PC-9 (cell line): ENCODE measurements at places on chromosomes 1 and 21.

DNA sequence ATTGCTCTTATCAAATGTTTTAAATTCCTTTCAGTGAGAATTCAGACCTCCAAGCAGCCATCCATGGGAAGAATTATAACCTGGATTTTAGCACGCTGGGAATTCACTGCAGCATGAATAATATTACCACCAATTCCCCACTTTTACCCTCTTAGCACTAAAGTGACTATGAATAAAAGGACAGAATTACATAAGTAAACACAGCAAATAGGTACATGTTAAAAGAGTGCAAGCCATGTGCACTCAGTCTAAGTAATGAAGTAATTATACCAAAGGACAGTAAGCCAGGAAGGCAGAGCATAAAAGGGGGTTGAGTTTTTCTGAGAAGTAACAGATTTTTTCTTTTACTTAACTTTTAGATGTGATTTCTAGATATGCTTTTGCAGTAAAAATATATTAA is 176.3 kb downstream of the DENND1B start:
- H3K4me3 ChIP-seq, result no peak overlapping the region
- H3K27ac ChIP-seq, result no peak overlapping the region
- H3K36me3 ChIP-seq, result no peaks in the 10 kb centered on the region
- H3K4me1 ChIP-seq, result no peaks in the 10 kb centered on the region
- no peak for DNase-seq

- H3K27me3 ChIP-seq, result no peaks in the 10 kb centered on the region
- H3K36me3 ChIP-seq, result no peaks in the 10 kb centered on the region
- no peaks in the 10 kb centered on the region for H3K4me1 ChIP-seq
- no peak overlapping the region for H3K4me3 ChIP-seq
- no peak for DNase-seq
- H3K27ac ChIP-seq, result no peak overlapping the region
Measured at GRCh38 chr1:247013391-247013790, 5.5 kb upstream of the ZNF695 start.

DNA sequence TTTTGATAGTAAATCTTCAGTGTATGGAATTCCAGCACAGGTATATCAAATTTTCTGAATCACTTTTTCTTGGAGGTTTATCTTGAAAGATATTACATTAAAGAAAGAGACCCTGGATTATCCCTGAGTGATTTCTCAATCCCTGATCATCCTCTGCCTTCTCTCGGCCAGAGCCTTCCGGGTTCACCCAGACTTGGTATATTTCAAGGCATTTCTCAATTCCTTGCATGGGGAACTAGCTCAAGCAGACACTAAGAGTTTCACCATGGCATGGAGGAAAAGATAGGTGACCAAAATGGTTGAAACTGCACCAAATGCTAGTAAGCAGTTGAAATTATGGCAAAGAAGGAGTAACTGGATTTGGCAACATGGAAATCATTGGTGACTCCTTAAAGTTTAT is 5.7 kb downstream of the VAMP4 start:
- no peaks in the 10 kb centered on the region for H3K36me3 ChIP-seq
- DNase-seq, result no peak
- peaks cover 13% of the 10 kb centered on the region; the same call in 1 of the 2 replicates for H3K4me1 ChIP-seq
- no peaks in the 10 kb centered on the region for H3K27me3 ChIP-seq

DNA sequence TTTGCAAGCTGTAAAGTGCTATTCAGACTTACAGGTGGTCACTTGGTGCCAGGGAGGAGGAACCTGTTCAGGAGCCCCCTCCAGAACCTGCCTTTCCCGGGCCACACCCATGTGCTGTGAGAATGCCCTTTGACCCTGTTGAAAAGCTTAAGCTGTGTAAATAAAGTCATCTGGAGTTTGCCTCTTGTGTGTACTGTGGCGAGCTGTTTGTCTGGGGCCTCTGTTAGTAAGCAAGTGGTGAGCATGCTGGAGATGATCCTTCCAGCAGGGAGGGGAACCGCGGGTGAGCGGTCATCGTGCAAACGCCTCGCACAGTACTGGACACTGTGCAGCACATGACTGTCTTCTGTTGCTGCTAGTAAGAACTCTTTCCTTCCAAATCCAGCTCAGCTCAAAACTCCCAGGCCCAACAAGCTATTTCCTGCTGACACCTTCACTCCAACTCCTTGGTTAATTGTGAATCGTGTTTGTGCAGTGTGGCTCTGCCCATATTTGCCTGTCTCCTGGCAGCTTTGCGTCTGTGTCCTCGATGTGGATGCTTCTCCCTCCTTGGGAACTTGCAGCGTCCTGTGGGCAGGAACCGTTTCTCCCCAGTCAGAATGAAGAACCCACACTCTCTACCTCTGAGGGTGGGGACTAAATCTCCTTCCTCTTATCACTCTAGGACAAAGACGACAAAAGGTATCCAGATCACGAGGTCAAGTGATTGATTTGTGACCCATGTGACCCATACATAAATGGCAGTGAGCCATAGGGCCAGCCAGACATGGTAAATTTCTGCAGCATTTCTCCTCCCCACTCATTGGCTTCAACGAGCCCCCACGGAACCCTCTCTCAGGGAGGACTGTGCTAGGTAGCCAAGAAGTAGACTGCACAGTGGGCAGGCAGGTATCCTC is 13.9 kb upstream of the BTG2 start:
- H3K4me1 ChIP-seq, result no peaks in the 10 kb centered on the region
- no peak for DNase-seq
- H3K27me3 ChIP-seq, result peaks cover 16% of the 10 kb centered on the region; the same call in 1 of the 2 replicates
- H3K4me3 ChIP-seq, result no peak overlapping the region

- H3K27ac ChIP-seq, result no peak overlapping the region
- H3K27me3 ChIP-seq, result no peaks in the 10 kb centered on the region
- no peaks in the 10 kb centered on the region for H3K36me3 ChIP-seq
- no peak overlapping the region for H3K4me3 ChIP-seq
Measured at GRCh38 chr1:114861384-114861783, 6.7 kb downstream of the SYCP1 start.

DNA sequence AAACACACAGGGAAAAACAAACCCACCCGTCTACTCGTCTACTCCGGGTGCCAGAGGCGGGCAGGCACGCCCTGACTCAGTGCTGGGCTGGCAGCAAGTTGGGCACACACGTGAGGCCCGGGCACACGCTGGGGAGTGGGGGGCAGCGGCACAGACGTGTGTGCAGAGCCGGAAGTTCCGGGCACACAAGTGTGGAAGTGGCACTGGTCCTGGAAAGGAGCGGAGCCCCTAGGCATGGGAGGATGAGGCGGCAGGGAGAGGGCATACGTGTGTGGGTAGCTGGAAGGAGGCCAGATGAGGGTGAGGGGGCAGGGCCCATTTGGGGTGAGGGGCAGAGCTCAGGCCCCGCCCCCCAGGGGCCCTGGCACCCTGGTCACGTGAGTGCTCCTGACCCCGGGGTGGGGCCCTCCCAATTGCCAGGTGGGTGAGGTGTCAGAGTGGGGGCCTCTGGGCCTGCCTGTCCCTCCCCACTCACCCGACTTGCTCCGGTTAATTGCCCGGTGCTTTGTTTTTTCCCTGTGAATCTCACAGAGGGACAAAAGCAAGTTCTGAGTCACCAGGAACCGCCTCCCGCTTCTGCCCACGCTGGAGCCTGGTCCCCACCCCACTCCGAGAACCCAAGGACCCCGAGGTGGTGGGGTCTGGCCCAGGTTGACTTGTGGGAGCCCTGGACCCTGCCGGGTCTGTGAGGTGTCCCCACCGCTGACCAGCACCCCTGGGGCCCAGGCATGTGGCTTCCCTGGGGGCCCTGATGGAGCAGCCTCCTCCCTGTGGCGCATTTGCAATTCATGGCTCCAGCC is 104.8 kb upstream of the CASZ1 start:
- H3K36me3 ChIP-seq, result no peaks in the 10 kb centered on the region
- DNase-seq, result peak; percentile 71
- peak overlapping the region; percentile 100 for H3K27ac ChIP-seq
- H3K4me3 ChIP-seq, result peak overlapping the region; percentile 43; the same call in 1 of the 2 replicates
- H3K4me1 ChIP-seq, result peaks cover 57% of the 10 kb centered on the region
- H3K27me3 ChIP-seq, result no peaks in the 10 kb centered on the region

DNA sequence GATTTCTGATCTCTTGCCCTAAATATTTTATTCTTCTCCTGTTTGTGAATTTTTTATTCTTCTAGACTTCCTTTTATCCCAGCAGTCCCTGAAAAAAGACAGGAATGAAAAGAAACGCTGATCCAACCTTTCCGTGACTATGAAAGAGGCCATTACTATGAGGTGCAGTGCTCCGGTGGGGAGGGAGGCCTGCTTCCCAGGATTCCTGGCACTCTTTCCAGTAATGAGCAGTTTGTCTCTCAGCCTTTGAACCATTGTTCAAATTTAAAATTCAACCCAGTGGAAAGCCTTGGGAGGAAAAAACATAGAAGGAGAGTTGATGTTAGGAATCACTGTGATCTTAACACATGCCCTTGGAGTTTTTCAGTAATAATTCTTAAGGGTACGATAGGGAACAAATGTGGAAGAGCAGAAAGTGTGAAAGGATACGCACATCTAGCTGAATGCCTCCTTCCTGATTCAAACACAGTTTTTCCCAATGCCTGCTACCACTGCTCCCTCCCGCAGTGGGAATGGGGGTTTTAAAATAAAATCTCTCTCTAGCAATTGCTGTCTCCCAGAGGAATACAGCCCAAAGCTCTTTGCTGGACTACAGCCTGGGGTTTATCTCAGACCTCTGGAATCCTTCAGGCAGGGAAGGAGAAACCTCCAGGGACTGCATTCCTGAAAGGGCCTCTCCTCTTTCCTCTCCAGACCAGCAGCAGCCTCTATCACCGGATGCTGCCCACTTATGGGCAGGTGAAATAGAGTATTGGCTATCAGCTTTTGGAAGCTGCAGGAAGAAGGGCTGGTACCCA is 6.1 kb downstream of the IER5 start:
- peaks cover 51% of the 10 kb centered on the region for H3K36me3 ChIP-seq
- DNase-seq, result peak; percentile 36
- H3K27ac ChIP-seq, result peak overlapping the region; percentile 45
- H3K27me3 ChIP-seq, result no peaks in the 10 kb centered on the region

- peak; percentile 74 for DNase-seq
- H3K4me1 ChIP-seq, result peaks cover 52% of the 10 kb centered on the region
- peak overlapping the region; percentile 86 for H3K27ac ChIP-seq
- no peaks in the 10 kb centered on the region for H3K27me3 ChIP-seq
- H3K36me3 ChIP-seq, result no peaks in the 10 kb centered on the region
- peak overlapping the region; percentile 18; the same call in 1 of the 2 replicates for H3K4me3 ChIP-seq
Measured at GRCh38 chr21:41611966-41612606, 104.1 kb upstream of the TMPRSS2 start.

- H3K27ac ChIP-seq, result no peak overlapping the region
- H3K4me3 ChIP-seq, result no peak overlapping the region
- H3K27me3 ChIP-seq, result no peaks in the 10 kb centered on the region
- peaks cover 5% of the 10 kb centered on the region for H3K4me1 ChIP-seq
Measured at GRCh38 chr1:205268846-205269680, 41.3 kb downstream of the TMCC2 start.

- peak overlapping the region; percentile 54 for H3K27ac ChIP-seq
- H3K36me3 ChIP-seq, result no peaks in the 10 kb centered on the region
- H3K4me3 ChIP-seq, result peak overlapping the region; percentile 64
- no peaks in the 10 kb centered on the region for H3K27me3 ChIP-seq
- DNase-seq, result peak; percentile 16
- peaks cover 10% of the 10 kb centered on the region; the same call in 1 of the 2 replicates for H3K4me1 ChIP-seq
Measured at GRCh38 chr1:161427733-161428516, 60.2 kb upstream of the CFAP126 start.

DNA sequence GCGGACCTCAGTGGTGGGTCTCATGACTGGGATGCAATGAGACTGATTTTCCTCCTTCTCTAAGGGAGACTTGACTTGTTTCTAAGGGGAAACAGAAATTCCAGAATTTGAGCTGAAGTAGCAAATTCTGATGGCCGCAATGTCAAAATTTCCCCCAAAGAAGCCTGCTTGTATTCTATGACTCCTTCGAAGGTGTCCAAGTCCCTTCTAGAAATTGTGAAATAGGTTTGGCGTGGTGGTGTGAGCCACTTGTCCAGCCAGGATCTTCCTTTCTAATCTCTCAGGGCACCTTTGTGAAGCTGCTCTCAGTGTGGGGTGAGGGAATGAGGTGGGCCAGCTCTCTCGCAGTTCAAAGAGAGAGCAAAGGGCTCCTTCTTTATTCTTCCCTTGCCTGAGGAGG is 19.9 kb downstream of the CLIC6 start:
- H3K4me3 ChIP-seq, result no peak overlapping the region
- H3K4me1 ChIP-seq, result peaks cover 38% of the 10 kb centered on the region
- no peak overlapping the region for H3K27ac ChIP-seq
- H3K36me3 ChIP-seq, result no peaks in the 10 kb centered on the region
- DNase-seq, result no peak

DNA sequence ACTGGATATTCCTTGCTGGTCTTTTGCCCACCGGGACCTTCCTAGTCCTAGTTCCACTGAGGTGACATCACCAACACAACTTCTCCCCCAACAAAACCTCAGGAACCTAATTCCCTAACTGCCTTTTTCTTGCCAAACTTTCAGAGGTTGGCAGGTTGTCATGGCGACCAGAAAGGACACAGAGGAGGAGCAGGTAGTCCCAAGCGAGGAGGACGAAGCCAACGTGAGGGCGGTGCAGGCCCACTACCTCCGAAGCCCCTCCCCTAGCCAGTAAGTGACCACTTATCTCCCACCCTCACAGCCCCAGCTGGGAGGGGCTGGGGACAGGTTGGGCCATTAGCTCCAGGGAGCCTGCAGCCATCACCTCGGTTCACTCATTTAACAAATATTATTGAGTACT is 815 bp downstream of the STYXL2 start:
- DNase-seq, result no peak
- H3K4me1 ChIP-seq, result peaks cover 24% of the 10 kb centered on the region
- H3K36me3 ChIP-seq, result no peaks in the 10 kb centered on the region

DNA sequence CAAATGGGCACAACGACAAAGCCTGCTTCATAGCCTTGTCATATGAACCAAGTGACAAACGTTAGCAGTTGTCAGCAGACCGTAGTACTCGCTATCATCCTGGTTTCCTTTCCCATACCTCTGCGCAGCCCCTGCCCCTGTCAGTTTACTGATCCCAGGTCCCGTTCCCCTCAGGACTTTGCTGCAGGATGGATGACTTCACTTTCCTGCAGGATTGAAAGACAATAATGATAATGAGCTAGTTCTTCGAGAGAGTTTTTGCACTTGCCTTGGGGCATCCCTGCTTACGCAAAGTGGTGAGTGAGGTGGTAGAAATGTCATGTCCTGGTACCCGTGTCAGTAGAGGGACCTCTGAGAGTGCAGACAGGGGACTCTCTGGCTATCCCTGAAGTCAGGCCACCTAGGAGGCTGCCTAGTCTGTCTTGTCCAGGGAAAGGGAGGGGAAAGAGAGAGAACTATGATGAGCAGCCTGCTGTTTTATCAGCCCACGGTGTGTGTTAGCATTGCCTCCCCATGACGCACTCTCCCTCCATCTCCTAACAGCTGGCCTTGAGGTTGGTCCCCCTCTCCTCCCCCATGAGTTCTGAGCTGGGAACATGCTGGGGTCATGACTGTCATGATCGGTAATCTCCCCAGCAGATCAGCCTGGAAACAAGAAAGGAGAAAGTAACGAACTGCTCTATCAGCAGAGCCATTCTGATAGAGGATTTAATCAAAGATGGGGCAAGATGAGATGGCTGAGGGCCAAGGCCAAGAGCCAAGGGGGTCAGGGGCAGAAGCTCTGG is 53.7 kb downstream of the ELK4 start:
- no peaks in the 10 kb centered on the region for H3K27me3 ChIP-seq
- no peak overlapping the region for H3K27ac ChIP-seq
- peaks cover 36% of the 10 kb centered on the region for H3K4me1 ChIP-seq
- H3K36me3 ChIP-seq, result no peaks in the 10 kb centered on the region
- DNase-seq, result no peak
